ENCODE measurements at places on chromosomes 7 and 10.

DNA sequence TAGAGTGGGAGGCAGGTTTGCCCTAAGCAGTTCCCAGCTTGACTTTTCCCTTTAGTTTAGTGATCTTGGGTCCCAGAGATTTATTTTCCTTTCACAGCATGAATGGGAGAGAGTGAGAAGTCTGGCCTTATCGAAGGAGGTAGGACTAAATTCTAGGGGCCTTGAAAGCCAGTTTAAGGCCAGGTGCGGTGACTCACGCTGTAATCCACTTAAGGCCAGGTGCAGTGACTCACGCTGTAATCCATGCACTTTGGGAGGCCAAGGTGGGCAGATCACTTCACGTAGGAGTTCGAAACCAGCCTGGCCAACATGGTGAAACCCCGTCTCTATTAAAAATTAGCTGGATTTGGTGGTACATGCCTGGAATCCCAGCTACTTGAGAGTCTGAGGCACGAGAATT lies 392.2 kb downstream of the ACTR3B start:
- DNase-seq = no peak

DNA sequence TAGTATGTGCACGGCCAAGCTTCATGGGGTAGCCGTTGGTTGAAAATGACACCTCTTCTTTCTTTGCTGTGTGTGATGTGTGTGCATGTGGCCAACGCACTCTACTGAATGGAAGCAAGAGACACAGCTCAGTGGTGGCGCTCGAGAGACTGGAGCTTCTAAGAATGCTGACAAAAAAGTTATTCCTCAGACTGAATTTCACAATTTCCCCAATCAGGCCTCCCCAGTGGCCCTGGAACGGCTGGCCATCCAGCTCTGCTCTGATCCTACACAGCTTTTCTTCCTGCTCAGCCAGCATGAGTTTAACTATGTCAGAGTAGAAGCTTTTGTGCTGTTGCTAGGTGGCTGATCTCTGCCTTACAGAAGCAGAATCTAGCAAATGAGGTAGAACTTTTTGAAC lies 186.7 kb upstream of the PLXDC2 start:
- DNase-seq = no peak

DNA sequence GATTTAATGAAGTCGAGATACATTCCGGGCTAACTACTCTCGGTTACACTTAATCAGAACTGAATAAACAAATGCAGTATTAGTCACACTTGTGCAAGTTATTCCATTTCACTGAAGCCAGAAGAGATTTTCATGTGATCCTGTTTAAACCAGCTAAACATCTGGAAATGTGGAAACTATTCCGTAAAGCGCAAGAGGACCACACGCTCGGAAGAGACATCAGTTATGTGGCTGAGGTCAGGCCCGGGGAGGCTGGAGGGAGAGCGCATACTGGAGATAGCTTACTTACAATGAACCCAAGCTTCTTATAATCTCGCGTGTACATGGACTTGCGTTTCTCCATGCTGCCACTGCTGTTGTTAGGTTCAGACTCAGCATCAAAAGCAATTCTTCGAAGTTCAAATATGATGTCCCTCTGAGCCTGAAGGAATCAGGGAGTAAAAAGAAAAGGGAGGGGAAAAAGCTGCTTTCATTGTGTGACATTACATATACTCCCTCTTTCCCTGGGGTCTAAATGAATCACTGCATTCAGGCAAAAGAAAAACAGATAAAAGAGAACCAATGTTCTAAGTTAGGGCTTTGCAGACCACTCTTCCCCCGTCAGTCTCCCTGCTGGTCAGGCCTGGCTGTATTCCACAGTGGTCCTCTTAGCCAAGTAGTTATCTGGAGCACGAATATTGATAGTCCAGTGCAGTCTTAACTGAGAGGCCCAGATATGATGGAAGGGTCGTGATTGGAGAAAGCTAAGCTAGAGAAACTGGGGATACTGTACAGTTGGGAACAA lies 237.4 kb downstream of the ELMO1 start:
- no peak for DNase-seq

DNA sequence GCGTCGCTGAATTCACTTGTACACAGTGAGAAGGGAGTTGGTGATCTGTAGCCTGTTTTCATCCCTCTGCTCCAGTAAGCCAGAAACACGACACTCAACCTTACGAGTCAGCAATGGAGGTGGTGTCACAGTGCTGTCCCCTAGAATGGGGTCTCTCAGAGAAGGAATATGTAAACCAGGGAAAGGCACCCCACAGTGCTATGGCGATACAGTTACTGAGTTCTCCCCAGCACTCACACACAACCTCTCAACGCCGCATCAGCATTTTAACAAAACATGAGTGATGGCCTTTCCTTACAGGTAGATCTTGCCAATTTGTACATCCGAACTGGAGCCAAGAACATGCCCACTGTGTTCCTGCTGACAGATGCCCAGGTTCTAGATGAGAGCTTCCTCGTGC lies 196.3 kb downstream of the CDCA7L start:
- no peak for DNase-seq

- no peak for DNase-seq
Observed at GRCh38 chr7:130274296-130274695, 7.6 kb downstream of the CPA2 start.

DNA sequence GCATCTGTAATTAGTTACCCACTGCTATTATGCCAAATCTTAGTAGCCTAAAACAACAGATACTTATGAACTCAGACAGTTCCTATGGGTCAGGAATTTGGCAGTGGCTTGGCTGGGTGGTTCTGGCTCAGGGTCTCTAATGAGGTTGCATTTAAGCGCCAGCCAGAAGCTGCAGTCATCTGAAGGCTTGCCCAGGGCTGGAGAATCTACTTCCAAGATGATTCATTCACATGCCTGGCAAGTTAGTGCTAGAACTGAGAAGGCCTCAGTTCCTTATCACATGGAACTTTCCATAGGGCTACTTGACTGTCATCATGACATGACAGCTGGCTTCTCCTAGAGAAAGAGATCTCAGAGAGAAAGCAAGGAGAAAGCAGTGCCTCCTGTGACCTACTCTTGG lies 121.3 kb downstream of the AVL9 start:
- DNase-seq = no peak

- no peak for DNase-seq
Observed at GRCh38 chr10:78559661-78560340, 509.0 kb upstream of the ZMIZ1 start.

- no peak for DNase-seq
Observed at GRCh38 chr10:20625868-20626267, 271.2 kb downstream of the NEBL start.

- no peak for DNase-seq
Observed at GRCh38 chr10:26372513-26373354, 65.4 kb upstream of the APBB1IP start.

GRCh38 chr10:60870803-60871202 lies 73.2 kb downstream of the RHOBTB1 start:
- DNase-seq = no peak

- DNase-seq = no peak
Observed at GRCh38 chr7:33998476-33998875, 93.1 kb downstream of the BMPER start.

- DNase-seq = no peak
Observed at GRCh38 chr10:93874309-93875031, 19.3 kb upstream of the SLC35G1 start.

- DNase-seq = no peak
Observed at GRCh38 chr7:80648031-80648600, 9.7 kb downstream of the CD36 start.

DNA sequence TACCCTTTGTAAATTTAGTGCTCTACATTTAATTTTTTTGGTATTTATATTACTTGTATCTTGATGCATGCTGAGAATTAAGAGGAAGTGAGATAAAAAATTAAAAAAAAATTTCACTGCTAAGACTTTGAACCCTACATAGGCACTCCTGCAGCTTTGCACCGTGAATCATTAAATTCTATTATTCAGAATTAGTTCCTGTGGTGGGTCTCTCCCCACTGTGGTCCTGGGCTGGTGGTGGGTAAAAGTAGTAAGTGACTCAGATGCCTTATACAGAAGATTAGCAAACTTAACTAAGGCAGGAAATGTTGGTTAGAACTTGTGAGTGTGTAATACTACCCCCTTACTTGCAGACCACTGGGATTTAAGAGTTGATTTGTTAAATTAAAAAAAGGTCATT lies 72.6 kb downstream of the AP3M1 start:
- peak; percentile 68 for DNase-seq

DNA sequence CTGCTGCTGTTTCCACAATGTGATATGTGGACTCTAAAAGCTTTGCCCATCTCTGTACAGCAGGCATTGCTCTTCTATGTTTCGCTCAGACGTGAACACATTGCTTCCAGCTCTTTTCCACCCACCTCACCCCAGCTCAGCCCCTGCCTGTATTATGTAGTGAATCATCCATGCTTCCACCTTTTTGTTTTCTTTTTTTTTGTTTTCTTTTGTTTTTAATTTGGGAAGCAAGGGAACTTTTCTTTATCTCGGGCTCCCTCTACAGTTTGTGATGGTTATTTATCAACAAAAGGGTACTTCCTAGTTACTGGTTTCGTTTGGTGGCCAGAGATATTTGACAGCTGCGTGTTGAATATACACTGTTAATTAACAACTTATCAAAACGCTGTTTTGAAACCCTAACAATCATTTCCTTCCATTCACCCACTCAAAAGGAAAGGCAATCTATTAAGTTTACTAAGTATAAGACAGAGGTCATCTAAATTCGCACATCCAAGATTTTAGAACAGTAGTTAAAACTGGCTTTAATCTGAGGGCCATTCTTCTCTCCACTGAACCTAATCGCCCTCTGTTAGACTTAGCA lies 127.9 kb upstream of the STK17A start:
- DNase-seq = no peak

DNA sequence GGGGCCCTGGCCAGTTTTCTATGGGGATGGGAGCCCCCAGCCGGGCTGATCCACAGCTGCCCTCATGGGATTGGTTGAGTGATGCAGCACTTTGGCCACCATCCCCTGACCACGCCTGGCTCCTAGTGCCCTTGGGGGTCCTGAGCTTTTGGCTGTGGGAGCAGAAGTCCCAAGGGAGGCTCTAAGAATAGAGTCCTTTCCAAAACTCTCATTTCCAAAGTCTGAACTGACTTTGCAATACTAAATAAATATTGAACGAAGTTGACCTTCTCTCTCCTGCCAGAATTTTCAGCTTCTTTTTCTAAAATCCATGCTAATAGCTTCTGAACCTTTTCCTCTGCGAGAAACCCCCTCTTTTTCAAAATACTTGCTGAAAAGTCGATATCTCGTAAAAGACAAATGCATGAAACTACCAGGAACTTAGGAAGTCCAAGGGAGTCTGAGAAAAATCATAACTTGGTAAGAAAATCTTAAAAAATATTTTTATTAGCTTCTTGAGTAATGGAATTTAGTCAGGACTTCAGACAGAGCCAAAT lies 62.7 kb upstream of the IGFBP3 start:
- DNase-seq = no peak

DNA sequence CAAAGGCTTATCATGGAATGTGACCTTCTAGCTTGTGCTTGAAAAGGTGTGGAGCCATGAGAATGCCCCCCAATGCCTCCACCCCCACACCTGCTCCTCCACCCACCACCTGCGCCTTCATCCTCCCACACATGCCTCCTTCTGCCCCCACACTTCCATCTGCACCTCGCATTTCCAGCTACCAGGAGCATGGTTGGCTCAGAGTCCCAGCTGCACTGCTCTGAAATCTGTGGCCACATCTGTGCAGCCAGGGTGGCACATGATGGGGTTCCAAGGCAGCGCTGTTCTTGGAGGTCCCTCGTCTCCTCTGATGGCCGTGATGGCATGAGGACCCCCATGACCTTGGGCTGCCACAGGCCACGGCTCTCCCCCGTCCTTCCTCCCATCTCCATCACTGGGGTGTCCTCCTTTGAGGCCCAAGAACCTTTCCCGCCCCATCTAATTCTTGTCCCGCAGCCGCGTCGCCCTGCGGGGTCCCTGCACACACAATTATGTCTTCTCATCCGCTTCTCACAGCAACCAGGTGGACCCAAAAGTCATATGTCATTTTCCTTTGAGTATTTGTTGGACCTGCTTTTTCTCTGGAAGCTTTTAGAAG lies 40.6 kb upstream of the CNPY1 start:
- no peak for DNase-seq

All from stimulated activated CD4-positive, alpha-beta T cell treated with anti-CD3 and anti-CD28 coated beads, Interleukin-15, amount 100 ng/mL, for 24 hours (primary cell).